ENCODE measurements at places on chromosomes 5 and 9.

DNA sequence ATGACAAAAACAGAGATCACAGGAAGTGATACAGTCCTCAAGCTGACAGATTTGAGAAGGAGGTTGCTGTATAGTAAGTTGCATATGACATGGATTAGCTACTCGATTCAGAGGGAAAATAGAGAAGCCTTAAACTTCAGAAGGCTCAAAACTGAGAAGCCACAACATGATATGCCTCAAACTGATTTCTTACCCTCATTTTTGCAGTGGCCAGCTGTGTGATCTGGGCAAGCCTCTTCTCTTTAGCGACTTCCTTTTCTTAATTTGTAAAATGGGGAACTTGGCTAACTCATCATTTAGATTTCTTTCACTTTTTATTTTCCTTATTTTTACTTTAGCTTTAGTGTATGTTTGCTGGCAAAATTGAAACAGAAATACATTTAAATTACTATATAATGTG lies 421.1 kb downstream of the KIF4B start:
- DNase-seq, result no peak

DNA sequence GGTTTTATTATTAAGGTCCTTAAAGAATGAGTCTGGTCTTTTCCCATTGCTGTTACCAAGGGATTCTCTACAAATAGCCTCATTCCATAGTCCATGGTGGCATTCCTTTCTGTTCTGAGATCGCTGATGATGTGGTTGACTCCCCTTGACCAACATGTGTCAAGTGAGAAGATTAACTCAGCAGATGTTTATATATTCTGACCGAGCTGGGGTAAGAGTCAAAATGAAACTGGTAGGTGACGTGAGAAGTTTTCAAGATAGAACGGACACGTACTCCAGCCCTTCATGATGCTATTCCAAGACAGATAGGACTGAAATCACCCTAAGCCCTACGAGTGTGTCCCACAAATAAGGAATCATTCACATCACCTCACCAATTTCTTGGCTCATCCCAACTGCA lies 155.5 kb upstream of the WWC1 start:
- DNase-seq, result no peak

DNA sequence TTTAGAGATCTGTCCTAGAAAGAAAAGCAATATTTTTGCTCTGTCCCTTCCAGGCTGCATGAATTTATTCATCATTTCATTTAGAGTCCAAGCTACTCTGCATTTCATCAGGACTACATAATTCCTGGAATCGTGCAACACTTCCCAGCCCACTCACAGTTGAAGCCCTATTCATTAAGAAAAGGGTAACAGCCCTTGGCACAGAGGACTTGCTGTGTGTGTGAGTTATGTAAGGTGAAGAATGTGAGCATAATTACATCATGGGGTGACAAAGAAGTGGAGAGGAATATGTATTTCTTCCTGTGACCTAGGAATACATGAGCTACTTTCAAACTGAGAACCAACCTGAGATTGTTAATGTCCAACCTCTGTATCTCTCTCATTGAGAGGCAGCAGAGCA lies 317.4 kb downstream of the ARHGEF28 start:
- no peak for DNase-seq

GRCh38 chr5:1673042-1673677 lies 126.5 kb downstream of the MRPL36 start:
- DNase-seq, result no peak

DNA sequence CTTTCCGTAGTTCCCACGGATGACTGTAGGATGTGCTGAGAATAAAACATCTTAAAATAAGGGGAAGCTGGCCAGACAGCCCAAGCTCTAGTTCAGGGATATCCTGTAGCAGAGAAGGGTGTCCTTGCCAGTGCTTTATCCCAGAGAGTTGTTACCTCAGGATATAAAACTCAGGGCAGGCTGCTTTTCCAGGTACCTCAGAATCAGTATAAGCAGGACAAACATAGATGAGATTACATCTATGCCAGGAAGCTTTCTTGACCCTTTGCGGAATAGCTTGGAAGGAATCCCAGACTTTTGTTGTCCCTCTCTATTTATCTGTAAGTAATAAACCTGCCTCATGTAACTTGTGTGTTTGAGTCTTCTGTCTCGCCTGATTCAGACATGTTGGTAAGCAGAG lies 565.7 kb downstream of the PRDM9 start:
- DNase-seq, result no peak

DNA sequence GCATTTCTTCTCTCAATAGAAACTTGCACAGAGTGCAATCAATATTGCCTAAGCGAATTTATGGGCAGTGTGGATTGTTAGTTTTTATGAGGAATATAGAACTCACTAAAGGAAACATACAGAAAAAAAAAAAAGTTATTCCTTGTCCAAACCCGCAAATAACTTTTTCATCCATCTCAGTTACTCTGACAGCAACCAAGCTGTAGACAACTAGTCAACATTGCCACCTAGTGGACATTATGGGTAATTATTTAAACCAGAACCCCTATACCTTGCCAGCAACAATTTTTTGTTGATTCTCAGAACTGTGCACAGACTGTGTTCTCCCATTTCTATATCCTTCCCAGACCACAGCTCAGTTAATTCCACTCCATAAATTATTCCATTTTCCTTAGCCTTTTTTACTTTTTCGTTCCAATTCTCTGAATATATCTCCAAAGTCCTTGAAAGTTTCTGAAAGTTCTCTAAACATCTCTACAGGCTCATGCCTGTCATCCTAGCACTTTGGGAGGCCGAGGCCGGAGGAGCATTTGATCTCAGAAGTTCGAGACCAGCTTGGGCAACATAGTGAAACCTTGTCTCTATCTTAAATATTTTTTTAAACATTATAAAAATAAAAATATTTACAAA lies 2.6 kb upstream of the AFAP1L1 start:
- no peak for DNase-seq

GRCh38 chr5:1383344-1383743 lies 38.4 kb upstream of the CLPTM1L start:
- no peak for DNase-seq

- no peak for DNase-seq
Measured at GRCh38 chr9:114913656-114914055, 16.7 kb downstream of the TNFSF8 start.

DNA sequence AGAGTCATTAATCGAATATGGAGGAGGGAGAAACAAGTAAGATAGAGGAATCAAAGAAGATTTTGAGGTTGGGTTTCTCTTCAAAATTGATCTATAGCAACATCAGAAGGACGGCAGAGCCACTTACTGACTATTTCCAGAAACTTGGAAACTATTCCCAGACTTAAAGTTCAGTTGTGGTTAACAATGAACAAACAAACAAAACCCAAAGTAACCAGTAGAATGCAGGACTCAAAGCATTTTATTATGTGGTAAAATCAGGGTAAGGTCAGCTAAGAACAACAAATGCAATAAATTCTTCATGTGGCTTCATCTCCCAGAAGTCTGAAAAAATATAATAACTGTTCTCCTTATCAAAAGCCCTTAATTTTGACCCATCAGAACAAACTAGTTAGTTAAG lies 54.9 kb upstream of the OSMR start:
- DNase-seq, result no peak

GRCh38 chr9:110041452-110041851 lies 166.5 kb downstream of the C9orf152 start:
- DNase-seq, result no peak

- DNase-seq, result no peak
Measured at GRCh38 chr5:135543485-135544304, 7.9 kb upstream of the NEUROG1 start.

DNA sequence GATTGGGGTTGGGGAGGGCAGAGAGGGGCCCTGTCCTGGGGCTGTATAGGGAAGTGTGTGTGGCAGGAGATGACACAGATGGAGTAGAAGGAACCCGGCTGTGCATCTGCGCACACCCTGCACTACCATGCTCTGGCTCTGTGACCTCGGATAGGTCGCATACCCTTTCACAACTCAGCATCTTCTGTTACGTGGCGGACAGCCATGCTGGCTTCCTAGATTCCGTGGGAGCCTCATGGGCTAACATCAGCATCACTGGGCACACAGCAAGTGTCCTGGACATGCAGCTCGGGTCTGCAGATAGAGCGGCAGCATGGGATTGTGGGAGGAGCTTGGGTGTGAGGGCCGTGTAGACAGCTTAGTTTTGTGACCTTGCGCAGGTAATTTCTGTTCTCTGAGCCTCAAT lies 9.2 kb downstream of the ARPC5L start:
- no peak for DNase-seq

DNA sequence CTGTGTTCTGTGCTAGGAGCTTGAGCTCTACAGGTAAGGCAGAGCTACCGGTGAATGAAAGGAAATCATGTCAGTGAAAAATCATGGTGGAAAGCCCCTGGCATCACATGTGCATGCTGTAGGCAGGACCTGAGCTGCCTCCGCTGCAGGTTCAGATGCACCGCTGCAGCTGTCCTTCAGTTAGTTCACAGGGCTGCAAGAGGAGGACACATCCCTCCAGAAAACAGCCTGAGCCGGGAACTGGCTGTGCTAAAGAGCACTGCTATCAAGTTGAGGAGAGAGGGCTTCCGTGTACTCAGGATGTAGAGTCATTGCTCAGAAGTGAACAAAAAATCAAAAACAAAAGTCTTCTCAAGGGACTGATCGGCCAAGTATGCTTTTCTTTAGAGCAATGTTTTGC lies 138.6 kb downstream of the ERCC6L2 start:
- no peak for DNase-seq

GRCh38 chr5:59810041-59810440 lies 83.5 kb downstream of the PDE4D start:
- DNase-seq, result peak; percentile 38

DNA sequence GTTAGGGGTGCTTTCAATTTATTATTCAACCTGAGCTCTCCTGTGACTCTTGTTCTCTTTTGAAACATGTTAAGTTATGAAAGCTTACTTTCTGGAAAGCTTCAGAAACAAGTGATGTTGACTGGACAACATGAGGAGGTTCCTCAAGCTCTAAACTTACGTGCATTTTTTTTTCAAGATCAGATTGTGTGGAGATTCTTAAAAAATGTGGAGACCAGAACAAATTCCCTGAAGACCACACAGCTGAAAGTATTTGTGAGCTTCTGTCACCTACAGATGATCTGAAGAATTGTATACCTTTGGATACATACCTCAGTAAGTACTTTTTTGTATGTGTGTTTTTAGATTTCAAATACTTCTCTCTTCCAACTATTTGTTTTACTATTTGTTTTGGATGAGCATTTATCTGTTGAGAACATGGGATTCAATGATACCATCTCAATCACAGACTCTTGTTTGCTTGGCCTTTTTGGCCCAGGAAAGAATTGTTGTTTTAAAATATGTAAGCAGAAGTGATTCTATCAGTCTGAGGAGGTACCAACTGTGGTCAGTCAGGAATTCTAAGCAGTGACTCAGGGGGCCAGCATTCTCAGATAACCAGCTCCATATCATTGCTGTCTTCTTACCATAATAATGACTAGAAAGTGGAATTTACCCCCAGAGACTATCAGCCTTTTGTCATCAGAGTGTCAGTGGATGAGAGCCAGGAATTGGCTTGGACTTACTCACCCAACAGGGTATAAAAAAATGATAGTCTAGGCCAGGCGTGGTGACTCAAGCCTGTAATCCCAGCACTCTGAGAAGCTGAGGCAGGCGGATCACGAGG lies 34.4 kb upstream of the GLIPR2 start:
- DNase-seq, result no peak

DNA sequence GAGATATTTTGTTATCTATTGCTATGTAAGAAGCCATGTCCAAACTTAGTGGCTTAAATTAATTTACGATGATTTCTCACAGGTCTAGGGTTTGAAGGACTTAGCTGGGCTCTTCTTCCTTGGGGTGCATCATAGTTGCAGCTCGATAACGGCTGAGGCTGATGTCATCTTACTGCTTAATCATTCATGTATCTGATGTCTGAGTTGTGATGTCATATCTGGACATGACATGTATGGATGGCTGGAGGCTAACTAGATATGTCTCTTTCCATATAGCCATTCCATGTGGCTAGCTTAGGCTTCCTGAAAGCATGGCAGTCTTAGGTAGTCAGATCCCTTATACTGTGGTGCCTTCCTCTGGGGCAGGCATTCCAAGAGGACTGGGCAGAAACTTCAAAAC lies 31.6 kb downstream of the ADGRV1 start:
- DNase-seq, result no peak

GRCh38 chr9:130200038-130200849 lies 28.0 kb downstream of the NCS1 start:
- no peak for DNase-seq

GRCh38 chr9:137552022-137552768 lies 516 bp downstream of the MRPL41 start:
- DNase-seq, result peak; percentile 21

- DNase-seq, result no peak
Measured at GRCh38 chr9:114207034-114207810, 51.9 kb downstream of the COL27A1 start.

DNA sequence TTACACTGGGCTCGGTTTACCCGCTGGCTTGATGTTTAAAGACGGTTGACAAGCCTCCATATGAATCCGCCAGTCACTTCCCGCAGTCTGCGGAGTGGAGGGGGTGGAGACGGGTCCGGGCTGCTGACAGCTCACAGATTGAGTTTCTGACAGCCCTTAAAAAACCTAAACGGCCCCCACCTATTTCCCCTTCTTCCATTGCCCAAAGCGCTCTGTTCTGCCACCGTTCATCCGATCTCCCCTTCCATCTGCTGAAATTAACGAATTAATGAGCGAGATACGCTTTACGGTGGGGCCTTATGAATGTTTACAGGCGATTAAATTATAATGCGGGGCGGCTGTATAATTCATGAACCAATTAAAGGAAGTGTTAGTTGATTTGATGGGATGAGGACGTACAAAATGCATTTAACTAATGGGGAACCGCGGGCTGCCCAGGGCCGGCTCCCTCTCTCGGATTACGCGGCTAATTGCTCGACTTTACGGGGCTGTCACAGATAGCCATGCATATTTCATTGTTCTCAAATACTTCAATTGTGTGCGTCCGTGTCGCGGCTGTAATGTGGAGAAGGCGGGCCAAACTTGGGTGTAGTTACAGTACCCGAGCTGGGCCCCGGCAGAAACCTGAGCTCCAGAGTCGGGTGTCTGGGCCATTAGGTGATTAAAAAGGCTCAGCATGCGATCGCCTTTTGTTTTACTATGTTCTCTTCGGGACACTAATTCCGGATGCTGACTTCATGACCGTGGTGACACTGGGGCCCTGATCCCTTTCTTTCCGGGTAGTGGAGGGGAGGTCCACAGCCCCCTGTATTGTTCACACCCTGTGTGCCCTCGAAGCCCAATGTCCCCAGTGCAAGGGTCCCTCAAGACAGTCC lies 74.9 kb downstream of the GTF3C4 start:
- DNase-seq, result no peak

DNA sequence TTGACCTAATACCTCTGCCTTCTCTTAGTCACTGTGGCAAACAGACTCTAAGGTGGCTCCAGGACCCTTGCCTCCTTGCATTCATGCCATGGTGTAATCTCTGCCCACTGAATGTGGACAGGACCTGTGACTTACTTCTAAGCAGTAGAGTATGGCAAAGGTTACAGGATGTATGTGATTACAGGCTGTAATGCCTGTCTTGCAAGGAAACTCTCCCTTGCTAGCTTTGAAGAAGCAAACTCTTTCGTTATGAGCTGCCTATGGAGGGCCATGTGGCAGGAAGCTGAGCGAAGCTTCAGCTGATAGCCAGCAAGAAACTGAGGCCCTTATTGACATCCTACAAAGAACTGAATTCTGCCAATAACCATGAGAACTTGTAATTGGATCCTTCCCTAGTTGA lies 103.3 kb upstream of the HMHB1 start:
- DNase-seq, result no peak

- DNase-seq, result no peak
Measured at GRCh38 chr5:181224390-181225229, 1.5 kb downstream of the TRIM41 start.

GRCh38 chr9:115730396-115730795 lies 423.2 kb upstream of the PAPPA start:
- DNase-seq, result no peak

GRCh38 chr5:91070761-91071550 lies 312.2 kb downstream of the ARRDC3 start:
- no peak for DNase-seq

GRCh38 chr9:34564617-34565016 lies 24.9 kb downstream of the CNTFR start:
- DNase-seq, result no peak

Measured in stimulated activated CD4-positive, alpha-beta T cell treated with anti-CD3 and anti-CD28 coated beads, TNF-alpha, amount 100 ng/mL, for 24 hours (primary cell).